ENCODE measurements at places on chromosomes 16 and 17.

DNA sequence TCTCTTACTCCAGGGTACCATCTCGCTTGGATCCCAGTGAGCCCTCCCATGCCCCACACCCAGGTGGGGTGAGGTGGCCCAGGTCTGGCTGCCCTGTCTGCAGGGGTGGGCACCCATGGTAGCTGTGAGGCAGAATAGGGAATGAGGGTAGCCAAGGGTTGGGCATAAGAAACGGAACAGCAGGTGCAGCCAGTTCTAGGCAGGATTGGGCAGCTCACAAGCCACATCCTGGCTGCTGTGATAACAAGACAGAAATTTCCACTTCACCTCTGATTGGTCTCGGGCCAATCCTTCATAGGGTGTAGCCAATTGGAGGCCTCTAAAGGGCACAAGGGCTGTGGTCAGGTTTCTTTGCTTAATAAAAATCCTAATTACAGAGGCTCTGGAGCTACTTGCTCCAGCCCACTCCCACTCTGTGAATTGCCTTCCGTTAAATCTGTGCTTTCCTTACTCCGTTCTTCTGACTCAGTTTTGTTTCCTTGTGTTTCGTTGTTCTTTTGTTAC is 1.5 kb upstream of the ARHGDIG start:
- peak; percentile 55 for DNase-seq

DNA sequence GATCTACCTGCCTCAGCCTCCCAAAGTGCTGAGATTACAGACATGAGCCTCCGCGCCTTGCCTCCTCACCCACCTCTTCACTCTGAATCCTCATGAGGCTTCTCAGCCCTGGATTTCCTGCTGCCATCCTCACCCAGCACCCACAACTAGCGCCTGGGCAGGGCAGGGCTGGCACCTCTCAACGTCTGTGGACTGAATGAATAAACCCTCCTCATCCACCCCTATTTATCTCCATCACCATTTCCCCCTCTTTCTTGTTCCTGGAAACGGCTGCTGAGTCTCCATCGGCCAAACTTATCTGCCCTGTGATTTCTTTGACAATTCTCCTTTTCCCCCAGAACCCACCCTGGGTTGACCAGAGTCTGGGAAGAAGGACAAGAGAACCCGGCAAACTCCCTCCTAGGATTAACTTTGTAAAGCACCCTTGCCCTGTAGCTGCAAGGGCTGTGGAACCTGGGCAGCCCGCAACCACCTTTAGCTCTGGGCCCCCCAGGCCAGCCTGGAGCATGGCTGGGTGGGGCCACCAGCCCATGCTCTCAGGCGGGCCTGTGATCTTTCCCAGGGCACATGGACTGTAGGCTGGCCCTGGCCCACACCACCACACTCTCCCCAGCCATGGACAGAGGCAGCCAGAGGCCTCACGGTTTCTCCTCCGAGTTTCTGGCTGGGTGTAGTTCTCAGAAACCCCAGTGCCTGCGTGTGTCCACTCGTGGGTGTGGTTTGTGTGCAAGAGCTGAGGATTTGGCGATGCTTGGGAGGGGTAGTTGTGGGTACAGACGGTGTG is 2.4 kb downstream of the SPN start:
- no peak for DNase-seq

- DNase-seq, result no peak
Observed at GRCh38 chr16:78987666-78988065, 612.9 kb downstream of the MAF start.

DNA sequence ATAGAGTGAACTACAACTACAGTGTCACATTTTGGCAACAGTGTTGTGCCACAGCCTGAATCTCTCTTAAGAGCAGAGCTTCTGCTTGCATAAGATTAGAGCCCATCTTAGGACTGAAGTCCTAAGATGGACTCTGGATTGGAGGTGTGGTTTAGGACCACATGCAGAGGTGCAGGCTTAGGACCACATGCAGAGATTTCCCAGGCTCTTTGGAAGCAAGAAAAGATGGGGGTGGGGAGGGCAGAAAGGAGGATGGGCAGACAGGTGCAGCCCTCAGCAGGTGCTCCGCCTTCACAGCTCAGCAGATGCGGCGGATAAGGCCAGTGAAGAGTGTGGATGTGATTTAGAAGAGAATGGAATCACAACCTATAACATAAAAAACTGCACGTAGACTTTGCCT is 128.7 kb downstream of the TANGO6 start:
- DNase-seq, result no peak

GRCh38 chr17:77140878-77141767 is at the start of gene SEC14L1:
Gene SEC14L1, plus strand, starts transcription at chr17:77140969. Its CDS starts 2,628 bp downstream, at chr17:77143597.
- DNase-seq, result peak; percentile 54

- no peak for DNase-seq
Observed at GRCh38 chr16:10580883-10581247, 467 bp upstream of the EMP2 start.

DNA sequence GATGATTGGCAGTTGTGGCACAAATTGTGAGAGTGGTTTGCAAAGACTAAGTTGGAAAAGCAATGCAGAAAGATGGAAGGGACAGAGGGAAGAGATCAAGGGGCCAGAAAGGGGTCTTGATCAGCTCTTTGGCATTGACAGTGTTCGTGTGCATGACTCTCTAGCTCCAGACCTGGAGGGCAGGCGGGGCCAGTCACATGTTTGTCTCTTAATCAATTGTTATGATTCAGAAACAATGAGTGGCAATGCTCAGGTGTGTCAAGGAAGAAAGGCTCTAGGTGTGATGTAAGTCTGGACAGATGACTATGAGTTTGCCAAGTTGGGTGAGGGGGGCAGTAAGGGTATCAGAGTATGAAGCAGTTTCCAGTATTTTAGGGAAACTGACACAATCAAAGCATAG is 32.1 kb downstream of the WSB1 start:
- DNase-seq, result no peak

DNA sequence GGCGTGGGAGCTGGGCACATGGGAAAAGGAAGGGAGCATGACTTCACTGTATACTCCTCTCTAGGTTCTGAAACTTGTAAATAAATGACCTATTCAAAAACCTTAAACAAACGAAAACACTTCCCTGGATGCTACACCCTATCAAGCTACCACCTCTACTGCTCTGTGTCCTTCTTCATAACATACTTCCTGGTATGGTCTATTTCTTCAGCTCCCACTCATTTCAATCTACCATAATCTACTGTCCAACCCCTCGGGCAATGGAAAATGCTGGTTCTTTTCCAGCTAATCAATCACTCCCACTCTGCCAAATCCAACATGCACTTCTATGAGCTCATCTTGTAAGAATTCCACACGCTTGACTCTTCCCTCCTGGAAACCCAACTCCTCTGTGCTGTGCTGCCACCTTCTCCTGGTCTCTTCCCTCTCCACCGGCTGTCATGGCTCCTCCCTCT is 42.4 kb downstream of the AMFR start:
- peak; percentile 48 for DNase-seq

DNA sequence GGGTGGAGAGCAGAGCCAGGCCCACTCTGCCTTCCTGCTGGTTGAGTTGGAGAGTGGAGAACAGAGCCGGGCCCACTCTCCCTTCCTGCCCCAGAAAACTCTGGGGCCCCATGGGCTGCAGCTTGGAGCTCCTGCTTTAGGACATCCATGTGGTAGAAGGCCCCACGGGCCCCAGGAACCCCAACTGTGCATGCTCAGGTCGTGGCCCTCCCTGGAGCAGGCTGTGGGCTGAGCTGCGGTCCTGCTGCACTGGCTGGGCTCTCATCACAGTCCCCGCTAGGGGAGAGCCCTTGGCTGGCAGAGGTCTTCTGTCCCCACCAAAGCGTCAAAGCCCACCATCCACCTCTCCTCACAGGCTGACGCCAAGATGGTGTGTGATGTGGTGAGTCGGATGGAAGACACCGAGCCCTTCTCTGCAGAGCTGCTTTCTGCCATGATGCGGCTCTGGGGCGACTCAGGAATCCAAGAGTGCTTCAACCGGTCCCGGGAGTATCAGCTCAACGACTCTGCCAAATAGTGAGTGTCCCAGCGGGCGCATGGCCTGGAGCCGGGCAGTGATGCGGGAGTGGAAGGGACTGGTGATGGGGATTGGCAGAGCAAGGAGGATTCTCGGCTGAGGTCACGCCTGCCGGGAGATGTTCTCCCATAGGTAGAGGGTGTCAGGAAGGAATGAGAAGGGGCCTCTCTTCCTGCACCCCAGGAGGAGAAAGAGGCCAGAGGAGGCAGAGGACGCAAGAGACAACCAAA is 96.9 kb downstream of the AMFR start:
- DNase-seq, result no peak

- no peak for DNase-seq
Observed at GRCh38 chr17:75691371-75691791, 24.2 kb downstream of the SAP30BP start.

GRCh38 chr16:69406780-69407331 is 17.6 kb upstream of the CYB5B start:
- DNase-seq, result no peak

- no peak for DNase-seq
Observed at GRCh38 chr17:79907850-79908249, 68.6 kb upstream of the CBX4 start.

- DNase-seq, result peak; percentile 78
Observed at GRCh38 chr17:9512323-9513168, 63.1 kb downstream of the STX8 start.

GRCh38 chr16:81366316-81366932 is 51.7 kb downstream of the GAN start:
- peak; percentile 77 for DNase-seq

- DNase-seq, result peak; percentile 35
Observed at GRCh38 chr16:88437367-88437964, 15.6 kb upstream of the ZFPM1 start.

- no peak for DNase-seq
Observed at GRCh38 chr16:77410449-77410848, 24.4 kb downstream of the ADAMTS18 start.

- DNase-seq, result no peak
Observed at GRCh38 chr16:27123795-27124409, 57.2 kb downstream of the C16orf82 start.

DNA sequence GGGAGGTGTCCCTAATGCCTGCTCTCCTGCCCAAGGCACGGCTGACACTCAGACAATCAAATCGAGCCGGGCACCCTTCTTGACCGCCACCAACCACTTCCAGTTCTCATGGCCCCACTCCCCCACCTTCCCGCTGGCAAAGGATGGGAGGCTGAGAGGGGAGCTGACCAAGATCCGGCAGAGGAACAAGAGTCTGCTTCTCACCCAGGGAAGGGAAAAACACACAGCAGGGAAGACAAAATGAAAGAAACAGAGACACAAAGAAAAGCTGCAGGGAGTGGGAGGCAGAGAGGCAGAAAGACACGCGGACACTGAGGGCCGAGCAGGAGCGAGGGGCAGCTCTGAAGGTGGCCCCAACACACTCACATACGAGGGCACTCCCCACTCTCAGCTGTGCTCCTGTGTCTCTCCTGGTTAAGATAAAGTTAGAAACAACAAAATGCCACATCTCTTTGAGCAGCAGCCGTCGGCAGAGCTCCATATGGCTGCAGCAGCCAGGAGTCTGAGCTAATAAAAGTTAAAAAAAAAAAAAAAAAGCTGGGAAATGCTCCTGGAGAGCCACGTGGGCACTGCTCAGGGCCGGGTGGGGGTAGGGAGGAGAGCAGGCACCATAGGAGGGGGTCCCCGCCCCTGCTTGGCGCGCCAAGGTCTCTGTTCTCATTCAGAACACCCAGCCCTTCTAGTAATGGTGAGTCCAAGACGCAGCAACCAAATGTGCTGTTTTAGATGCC is 7.4 kb downstream of the LRRC75A start:
- no peak for DNase-seq

GRCh38 chr16:6926341-6926740 is 406.3 kb upstream of the RBFOX1 start:
- no peak for DNase-seq

DNA sequence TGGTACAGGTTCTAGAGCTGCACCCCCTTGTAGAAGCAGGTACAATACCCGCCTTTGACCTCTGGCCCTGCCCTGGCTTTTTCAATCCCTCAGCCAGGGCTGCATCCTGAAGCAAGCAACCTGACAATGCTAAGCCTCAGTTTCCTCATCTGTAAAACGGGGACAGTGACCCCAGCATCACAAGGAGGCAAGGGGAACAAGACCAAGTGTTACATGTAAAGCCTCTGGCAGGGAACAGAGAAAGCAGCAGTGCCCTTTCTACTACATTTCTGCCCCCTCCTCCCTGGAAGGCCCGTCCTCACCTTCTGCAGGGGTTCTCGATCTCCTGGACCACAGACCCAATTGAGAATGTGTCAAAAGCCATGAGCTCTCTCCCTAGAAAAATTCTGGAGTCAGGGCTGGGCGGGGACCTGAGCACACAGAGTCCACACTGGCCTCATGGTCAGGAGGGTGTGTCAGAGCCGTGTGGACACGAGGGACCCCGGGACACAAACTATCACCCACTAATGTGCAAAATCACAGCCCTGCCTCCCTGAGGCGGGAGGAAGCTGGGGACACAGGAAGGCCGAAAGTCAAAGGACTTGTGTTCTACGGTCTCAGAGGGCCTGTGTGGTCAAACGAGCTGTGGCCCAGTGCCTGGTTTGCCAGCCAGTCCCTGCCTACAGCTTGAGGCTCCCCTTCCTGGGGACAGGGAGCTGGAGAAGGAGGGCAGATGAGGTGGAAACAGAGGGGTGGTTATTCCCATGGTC is 27.5 kb downstream of the LRRC75A start:
- no peak for DNase-seq

- no peak for DNase-seq
Observed at GRCh38 chr16:49884033-49885015, 28.4 kb upstream of the ZNF423 start.

- no peak for DNase-seq
Observed at GRCh38 chr17:52465407-52465806, 306.9 kb upstream of the CA10 start.

- peak; percentile 50 for DNase-seq
Observed at GRCh38 chr16:11236461-11237254, 19.3 kb downstream of the SOCS1 start.

- DNase-seq, result no peak
Observed at GRCh38 chr17:47741793-47742145, 8.7 kb downstream of the TBX21 start.

GRCh38 chr16:11302977-11303376 is 21.8 kb upstream of the PRM1 start:
- no peak for DNase-seq

DNA sequence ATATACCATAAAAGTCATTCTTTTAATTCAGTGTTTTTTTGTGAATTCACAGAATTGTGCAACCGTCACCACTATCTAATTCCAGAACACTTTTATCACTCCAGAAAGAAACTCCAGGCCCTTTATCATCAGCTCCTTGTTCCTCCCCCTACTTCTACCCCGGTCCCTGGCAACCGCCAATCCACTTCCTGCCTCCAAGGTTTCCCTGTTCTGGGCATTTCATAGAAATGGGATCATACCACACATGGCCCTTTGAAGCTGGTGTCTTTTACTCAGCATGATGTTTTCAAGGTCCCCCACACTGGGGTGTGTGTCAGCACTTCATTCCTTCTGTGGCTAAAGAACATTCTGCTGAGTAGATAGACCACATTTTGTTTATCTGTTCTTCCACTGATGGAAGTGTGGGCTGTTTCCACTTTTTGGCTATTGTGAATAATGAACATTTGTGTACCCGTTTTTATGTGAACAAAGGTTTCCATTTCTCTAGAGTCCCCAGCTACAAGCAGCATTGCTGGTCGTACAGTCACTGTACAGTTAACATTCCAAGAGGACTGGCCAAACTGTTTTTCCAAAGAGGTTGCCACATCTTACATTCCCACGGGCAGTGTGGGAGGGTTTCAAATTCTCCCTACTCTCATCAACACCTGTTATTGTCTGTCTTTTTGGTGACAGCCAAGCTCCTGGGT is 75.8 kb upstream of the ZNF469 start:
- peak; percentile 93 for DNase-seq

- no peak for DNase-seq
Observed at GRCh38 chr17:75754378-75755204, 10.4 kb downstream of the GALK1 start.

Data from fibroblast of pulmonary artery (primary cell).